ENCODE measurements at places on chromosomes 11 and 22. TPM values are rescaled to one million over a fixed set of nuclear protein-coding genes. Genes with fewer than 3 reads are reported as not detected.

The CHRM4 gene
- 0.12 TPM for total RNA-seq

The UBXN1 gene
- 126 TPM for total RNA-seq

DNA sequence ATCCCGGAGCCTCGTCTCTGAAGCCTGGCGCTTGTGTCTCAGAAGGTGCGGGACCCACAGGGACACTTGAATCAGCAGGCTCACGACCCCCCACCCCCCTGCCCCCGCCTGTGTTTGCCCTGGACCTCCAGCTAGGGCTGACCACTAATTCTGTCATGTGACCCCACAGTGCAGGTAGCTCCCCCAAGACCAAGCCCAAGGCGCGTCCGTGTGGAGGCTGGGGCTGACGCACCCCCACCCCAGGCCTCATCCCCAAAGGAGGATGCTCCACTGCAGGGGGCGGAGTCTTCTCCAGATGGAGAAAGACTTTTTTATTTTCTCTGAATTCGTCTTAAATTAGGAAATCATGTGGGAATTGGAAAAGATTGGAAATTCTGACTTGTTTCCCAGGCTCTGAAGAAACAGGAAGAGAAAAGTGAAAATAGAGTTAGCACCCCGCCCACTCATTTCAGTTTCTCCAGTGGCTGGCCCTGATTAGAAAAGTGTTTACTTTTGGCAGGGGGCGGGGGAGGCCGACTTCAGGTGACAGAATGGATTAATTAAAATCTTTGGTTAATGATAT, 1.0 kb upstream of the RELA start:
- peaks cover 38% of the 10 kb centered on the region for H3K4me1 ChIP-seq
- peak overlapping the region; percentile 83 for H3K4me3 ChIP-seq
- no peaks in the 10 kb centered on the region for H3K27me3 ChIP-seq
- H3K27ac ChIP-seq, result peak overlapping the region; percentile 91
- peak; percentile 50 for DNase-seq
- H3K36me3 ChIP-seq, result peaks cover 23% of the 10 kb centered on the region

DNA sequence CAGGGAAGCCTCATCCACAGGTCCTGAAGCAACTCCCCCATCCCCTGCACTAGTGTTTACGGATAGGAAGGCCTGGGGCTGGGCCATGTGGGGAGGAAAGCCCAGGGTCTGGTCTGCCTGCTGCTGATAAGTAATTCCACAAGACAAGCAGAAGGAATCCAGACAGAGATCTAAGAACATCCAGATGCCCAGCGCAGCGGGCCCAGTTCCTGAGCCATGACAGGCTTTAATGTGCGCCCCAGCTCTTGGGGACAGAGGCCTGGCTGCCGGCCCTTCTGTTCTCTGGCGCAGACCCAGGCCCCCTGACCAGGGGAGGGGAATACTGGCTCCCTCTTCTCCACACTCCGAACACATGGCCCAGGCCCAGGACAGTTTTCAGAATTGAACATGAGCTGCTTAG, 28.8 kb upstream of the ETS1 start:
- H3K4me1 ChIP-seq, result peaks cover 40% of the 10 kb centered on the region
- no peak for DNase-seq
- no peak overlapping the region for H3K27ac ChIP-seq
- H3K4me3 ChIP-seq, result no peak overlapping the region

- H3K36me3 ChIP-seq, result no peaks in the 10 kb centered on the region
- H3K4me3 ChIP-seq, result no peak overlapping the region
- H3K4me1 ChIP-seq, result no peaks in the 10 kb centered on the region
- DNase-seq, result no peak
- H3K27ac ChIP-seq, result no peak overlapping the region
Measured at GRCh38 chr11:60786811-60787567, 1.9 kb downstream of the MS4A10 start.

GRCh38 chr11:35030716-35031213, 108.2 kb upstream of the CD44 start:
- DNase-seq, result no peak
- peaks cover 2% of the 10 kb centered on the region for H3K27me3 ChIP-seq
- H3K27ac ChIP-seq, result peak overlapping the region; percentile 78
- H3K36me3 ChIP-seq, result peaks cover 28% of the 10 kb centered on the region

DNA sequence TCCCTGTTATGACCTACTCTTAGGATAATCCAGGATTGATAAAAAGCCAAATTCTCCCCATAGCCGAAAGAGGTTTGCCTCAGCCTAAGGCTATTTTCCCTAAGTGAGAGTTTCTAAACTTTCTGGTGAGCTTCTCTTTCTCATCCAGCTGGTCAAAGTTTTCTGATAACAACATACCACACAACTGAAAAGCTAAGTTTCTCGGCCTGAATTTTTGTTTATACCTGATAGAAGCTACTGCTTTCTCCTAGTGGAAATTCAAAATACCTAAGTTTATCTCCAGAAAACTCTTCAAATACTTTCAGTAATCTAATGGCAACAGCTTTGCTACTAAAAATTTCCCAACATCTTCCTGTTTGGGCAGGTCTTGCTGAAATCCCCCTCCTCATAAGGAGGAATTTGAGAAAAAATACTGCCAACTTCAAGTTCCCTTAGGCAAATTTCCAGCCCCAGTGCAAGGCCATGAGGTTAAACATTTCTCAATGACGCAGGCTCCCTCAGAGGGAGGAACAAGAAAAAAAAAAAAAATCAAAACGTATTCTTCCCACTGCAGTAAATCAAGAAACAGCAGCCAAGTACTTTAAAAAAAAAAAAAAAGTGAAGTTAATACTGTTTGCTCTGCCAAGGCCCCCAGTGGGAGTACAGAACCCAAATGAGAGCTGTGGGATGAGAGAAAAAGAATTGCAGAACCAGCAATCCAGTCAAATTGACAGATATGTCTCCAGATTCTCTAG, 127.0 kb downstream of the MRTFA start:
- H3K4me1 ChIP-seq, result peaks cover 5% of the 10 kb centered on the region
- H3K36me3 ChIP-seq, result no peaks in the 10 kb centered on the region
- DNase-seq, result no peak
- no peak overlapping the region for H3K4me3 ChIP-seq

DNA sequence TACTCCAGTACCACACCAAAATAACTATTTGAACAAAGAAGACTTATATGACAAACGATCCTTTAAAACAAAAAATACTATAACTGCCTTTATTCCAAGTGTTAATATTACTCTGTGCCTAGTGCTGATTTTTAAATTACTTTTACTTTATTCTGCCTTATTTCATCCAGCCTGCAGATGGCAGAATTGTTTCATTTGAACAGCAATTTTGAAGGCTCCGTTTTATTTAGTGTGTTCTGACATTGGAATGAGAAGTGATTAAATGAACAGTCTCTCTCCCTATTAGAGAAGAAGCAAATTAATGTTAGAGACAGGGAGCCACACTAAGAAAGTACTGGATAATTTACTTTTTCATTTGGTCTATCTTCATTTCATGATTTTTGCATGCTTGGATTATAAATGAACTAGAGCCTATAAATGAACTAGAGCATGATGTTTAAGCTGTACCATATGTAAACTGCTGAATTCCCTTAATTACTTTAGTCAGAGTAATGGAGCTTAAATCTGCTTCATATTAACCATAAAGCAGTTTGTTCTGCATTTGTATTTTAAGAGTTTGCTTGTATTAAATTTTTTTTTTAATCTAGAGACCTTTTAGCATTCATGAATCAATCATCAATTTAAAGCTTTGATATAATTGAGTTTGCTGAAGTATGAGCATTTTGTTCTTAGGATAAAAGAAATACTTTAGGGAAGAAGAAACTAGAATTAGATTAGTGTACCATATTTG, 9.8 kb downstream of the PDHX start:
- peak; percentile 39 for DNase-seq
- H3K27me3 ChIP-seq, result no peaks in the 10 kb centered on the region
- peaks cover 4% of the 10 kb centered on the region for H3K36me3 ChIP-seq
- H3K4me3 ChIP-seq, result no peak overlapping the region

GRCh38 chr22:50011447-50012210, 936 bp downstream of the IL17REL start:
- H3K4me3 ChIP-seq, result no peak overlapping the region
- H3K4me1 ChIP-seq, result peaks cover 9% of the 10 kb centered on the region
- peaks cover 13% of the 10 kb centered on the region for H3K27me3 ChIP-seq
- no peaks in the 10 kb centered on the region for H3K36me3 ChIP-seq
- peak overlapping the region; percentile 28 for H3K27ac ChIP-seq
- no peak for DNase-seq

The VPREB3 gene
- total RNA-seq, result not detected

The GGTLC3 gene
- total RNA-seq, result not detected

The SLC25A17 gene
- total RNA-seq, result 17.6 TPM
